ENCODE measurements at places on chromosomes 12 and 14. TPM values are rescaled to one million over a fixed set of nuclear protein-coding genes. Genes with fewer than 3 reads are reported as not detected.

Gene KRT8
- total RNA-seq, result 82.2 TPM

Gene ZFP36L1
- total RNA-seq, result 69.2 TPM

Gene PPFIA2
- 0.57 TPM for total RNA-seq

Gene ABCB9
- 7.2 TPM for total RNA-seq

Gene RPS6KL1
- 19.8 TPM for total RNA-seq

Gene TESPA1
- 0.65 TPM for total RNA-seq

Gene ANO4
- 0.30 TPM for total RNA-seq

Gene BAZ2A
- 49.0 TPM for total RNA-seq

Gene ARHGAP9
- total RNA-seq, result 5.9 TPM

- DNase-seq, result no peak
Observed at GRCh38 chr12:93847517-93848474, 170.6 kb downstream of the CRADD start.

GRCh38 chr14:50312734-50313054 lies 570 bp downstream of the DMAC2L start:
- no peak for DNase-seq

DNA sequence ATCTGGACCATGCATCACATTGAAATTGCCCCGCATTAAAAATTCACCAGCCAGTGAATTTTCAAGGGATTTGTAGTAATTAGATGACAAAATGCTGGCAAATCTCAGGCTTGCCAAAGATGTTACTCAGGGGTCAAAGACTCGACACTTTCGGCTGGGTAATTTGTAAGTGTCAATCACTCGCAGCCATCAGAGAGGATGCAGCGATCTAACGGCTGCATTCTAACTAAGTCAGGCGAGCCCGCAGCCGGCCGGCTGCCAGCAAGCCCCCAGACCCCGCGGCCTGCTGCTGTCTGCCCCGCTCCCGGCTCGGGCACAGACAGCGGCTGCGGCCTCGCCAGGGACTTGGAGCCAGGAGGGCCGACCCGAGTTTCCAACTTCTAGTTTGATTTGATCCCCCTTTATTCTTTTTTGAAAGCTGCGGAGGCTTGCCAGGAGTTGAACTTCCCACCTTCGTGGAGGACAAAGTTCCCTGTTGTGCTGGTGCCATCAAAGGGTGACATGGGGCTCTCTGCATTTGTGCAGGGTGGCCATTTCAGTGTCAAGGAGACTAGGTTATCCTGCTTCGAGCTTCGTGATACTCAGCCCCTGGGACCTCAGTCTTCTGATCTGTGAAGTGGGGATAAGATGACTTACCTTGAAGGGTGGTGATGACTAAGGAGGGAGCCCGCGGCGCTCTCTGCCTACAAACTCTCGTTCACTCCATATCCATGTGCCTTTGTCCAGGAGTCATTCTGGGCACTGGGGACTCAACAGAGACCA lies 169.9 kb downstream of the RBM19 start:
- no peak for DNase-seq

DNA sequence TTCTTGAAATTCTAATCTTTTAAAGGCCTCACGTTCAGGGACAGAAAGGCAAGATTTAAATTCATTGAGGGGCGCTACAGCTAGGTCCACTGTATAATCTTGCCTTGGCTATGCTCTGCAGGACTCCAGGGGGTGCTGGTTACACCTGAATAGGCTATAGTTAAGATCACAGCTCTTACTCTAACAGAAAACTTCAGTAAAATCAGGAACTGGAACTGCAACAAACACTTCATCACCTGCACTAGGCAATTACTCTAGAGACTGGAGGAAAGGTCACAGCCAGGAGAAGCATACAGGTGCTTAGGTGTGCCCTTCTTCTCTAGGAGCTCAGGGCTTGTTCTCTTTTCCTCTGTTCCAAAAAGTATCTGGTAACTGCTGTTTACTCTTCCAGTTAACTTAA lies 20.9 kb downstream of the SLCO1C1 start:
- no peak for DNase-seq

GRCh38 chr14:22829661-22830442 lies at the start of gene MRPL52:
Gene MRPL52 (plus strand): TSS chr14:22829887. CDS start chr14:22829913, 26 bp downstream.
- peak; percentile 94 for DNase-seq

DNA sequence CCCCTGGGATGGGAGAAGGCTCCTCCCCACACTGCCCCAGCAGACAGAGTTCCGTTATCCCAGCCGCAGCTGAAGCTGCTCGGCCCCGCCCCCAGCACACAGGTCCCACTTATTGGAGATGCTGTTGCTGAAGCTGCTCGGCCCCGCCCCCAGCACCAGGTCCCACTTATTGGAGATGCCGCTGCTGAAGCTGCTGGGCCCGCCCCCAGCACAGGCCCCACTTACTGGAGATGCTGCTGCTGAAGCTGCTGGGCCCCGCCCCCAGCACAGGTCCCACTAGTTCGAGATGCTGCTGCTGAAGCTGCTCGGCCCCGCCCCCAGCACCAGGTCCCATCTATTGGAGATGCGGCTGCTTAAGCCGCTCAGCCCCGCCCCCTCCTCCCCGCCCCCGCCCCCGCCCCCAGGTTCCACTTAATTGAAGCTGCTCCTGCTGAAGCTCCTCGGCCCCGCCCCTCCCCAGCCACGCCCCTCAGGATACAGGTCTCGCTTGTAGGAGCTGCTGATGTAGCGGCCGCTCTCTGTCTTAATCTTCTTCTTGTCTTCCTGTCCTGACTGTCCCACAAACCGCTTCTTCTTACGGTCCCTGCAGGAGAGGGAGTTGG lies 12.0 kb downstream of the CFAP73 start:
- no peak for DNase-seq

DNA sequence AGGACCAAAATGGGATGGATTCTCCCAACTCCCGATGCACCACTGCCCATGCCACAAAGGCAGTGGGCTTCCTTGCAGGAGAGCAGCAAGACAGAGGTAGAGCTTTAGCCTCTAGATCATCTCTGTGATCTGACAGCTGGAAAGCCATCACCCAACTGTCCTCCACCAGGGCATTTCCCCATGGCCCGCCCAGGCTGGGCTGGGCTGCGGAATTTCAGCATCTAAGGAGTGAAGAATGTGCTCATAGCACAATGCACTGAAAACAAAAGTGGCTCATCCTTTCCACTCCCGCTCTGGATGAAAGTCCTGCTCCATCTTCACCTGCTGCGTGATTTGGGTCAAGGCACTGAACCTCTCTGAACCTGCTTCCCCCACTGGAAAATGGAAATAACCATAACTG lies 5.6 kb downstream of the SYNE3 start:
- no peak for DNase-seq

DNA sequence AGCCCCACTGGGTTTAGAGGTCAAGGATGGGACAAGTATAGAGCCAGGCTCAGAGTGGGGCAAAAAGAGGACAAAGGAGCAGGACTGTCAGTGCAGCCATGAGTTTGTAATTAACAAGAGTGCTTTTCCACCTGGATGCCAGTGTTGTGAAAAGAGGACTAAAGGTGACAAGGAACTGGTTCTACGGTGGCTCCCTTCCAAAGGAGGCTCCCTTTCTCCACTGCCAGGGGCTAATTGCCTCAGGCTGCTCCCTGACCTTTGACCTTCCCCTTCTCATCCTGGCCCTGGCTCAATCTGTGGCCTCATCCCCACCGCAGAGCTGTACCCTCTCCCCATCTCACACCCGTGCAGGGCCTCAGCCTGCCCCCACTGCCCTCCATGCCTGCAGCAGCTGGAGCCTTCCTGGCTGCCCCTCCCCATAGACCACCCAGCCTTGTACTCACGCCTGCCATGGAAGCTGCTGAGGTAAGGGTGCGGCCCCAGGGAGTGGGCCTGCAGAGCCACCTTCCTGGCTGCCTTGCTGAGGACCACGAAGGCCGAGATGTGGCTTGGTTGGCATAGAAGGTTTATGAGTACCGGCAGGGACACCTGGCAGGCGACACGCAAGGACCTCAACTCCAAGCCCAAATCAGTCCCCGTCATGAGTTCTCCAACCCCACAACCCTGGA lies 24.8 kb upstream of the FKBP4 start:
- no peak for DNase-seq

DNA sequence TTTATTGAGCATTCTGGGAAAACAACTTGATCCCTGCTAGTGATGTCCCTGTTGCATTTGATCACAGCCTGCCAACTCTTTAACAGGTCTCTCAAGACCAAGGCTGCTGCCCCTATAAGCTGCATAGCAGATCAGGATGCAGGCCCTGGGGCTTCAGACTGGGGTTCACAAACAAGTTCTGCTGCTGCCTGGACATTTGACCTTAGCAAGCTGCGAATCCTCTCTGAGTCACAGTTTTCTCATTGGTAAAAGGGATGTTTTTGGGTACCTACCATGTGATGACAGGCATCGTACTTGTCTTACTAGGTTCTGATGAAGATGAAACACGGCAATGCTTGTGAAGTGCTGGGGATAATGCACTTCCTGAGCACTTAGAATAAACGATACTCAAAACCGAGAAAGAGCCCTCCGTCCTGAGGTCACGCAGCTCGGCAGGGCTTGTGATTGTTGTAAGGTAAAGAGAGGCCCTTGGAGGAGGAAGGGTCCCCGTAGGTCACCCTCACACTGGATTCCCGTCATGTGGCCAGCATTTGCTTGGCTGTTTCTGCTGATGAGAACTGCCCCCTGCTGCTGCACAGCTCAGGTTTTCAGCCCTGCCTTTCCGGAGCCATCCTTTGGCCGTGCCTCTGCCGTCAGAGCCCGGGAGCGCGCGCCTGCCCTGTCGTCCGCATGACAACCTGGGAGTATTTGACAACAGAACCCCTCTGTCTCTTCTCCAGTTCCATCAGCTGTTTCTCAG lies 39.1 kb downstream of the TSPAN9 start:
- DNase-seq, result no peak

DNA sequence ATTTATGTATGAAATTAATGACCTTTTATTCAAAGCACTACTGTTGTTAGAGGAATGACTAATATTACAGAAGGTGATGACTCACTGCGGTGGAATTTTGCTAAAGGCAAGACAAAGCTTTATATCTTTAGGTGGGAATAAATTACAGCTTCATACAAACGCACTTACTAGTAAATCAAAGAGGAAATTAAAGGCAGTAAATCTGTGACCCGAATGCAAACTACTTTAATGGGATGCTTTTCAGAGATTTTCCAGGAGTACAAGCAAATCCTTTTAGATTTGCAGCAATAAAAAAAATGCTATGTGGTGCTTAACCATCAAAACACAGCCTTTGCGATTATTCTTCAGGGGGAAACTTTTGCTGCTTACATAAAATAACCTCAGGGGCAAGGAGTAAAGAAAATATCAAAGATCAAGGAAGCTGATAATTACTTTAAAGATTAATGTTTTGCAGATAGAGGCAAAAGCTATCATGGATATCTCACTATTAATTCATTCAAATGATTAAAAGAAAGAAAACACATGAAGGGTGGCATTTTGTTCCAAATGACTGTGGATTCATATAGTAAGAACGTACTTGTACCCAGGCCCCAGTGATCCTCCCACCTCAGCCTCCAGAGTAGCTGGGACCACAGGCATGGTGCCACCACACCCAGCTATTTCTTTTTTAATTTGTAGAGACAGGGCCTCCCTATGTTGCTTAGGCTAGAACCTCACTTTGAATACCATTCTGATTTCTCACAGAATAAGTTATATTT lies 98.9 kb downstream of the DENND5B start:
- no peak for DNase-seq

- no peak for DNase-seq
Observed at GRCh38 chr14:64800000-64800399, 79.7 kb downstream of the SPTB start.

- DNase-seq, result no peak
Observed at GRCh38 chr14:54189748-54190354, 207.0 kb upstream of the CDKN3 start.

- DNase-seq, result no peak
Observed at GRCh38 chr12:113361574-113362370, 3.4 kb downstream of the PLBD2 start.
